A549 treated with GW870086 at 1 μM for 4 hours (cell line): ENCODE measurements at places on chromosomes 1 and 21. TPM values are rescaled to one million over a fixed set of nuclear protein-coding genes. Genes with fewer than 3 reads are reported as not detected.

USF1 gene
- total RNA-seq: 49.1 to 56.7 TPM (median 53.8 TPM) in 5 replicates

SPRR1A gene
- not detected in 5 replicates for total RNA-seq

ABCB10 gene
- 13.2 to 21.7 TPM (median 17.9 TPM) in 5 replicates for total RNA-seq

CDA gene
- 32.0 to 43.5 TPM (median 33.4 TPM) in 5 replicates for total RNA-seq

CRABP2 gene
- 7.8 to 14.9 TPM (median 8.6 TPM) in 5 replicates for total RNA-seq

LYPD8 gene
- total RNA-seq: 0.10 to 0.12 TPM (median 0.12 TPM) in 4 of 5 replicates, not detected in the other

BATF3 gene
- total RNA-seq: 27.0 to 40.0 TPM (median 38.1 TPM) in 5 replicates

RXFP4 gene
- not detected in 5 replicates for total RNA-seq

HCN3 gene
- total RNA-seq: 3.2 to 6.4 TPM (median 5.2 TPM) in 5 replicates

XCL2 gene
- total RNA-seq: not detected in 5 replicates

TSHB gene
- not detected in 5 replicates for total RNA-seq

PLCH2 gene
- total RNA-seq: 0.17 to 0.53 TPM (median 0.28 TPM) in 5 replicates

NENF gene
- 93.0 to 145 TPM (median 135 TPM) in 5 replicates for total RNA-seq

SYF2 gene
- 35.3 to 41.5 TPM (median 37.4 TPM) in 5 replicates for total RNA-seq

DUSP23 gene
- 64.1 to 78.3 TPM (median 75.1 TPM) in 5 replicates for total RNA-seq

TRABD2B gene
- 1.1 to 2.1 TPM (median 1.7 TPM) in 5 replicates for total RNA-seq

PERM1 gene
- total RNA-seq: 0.05 to 0.19 TPM (median 0.18 TPM) in 3 of 5 replicates, not detected in the others

SYT14 gene
- total RNA-seq: 0.05 to 0.13 TPM (median 0.05 TPM) in 4 of 5 replicates, not detected in the other
